ENCODE measurements at places on chromosomes 3 and 15. TPM values are rescaled to one million over a fixed set of nuclear protein-coding genes. Genes with fewer than 3 reads are reported as not detected.

The KLF15 gene
- 8.3 TPM for polyA plus RNA-seq

The TTC23 gene
- polyA plus RNA-seq, result 10.9 TPM

The SEMA3F gene
- 7.3 TPM for polyA plus RNA-seq

The COL7A1 gene
- polyA plus RNA-seq, result 23.2 TPM

DNA sequence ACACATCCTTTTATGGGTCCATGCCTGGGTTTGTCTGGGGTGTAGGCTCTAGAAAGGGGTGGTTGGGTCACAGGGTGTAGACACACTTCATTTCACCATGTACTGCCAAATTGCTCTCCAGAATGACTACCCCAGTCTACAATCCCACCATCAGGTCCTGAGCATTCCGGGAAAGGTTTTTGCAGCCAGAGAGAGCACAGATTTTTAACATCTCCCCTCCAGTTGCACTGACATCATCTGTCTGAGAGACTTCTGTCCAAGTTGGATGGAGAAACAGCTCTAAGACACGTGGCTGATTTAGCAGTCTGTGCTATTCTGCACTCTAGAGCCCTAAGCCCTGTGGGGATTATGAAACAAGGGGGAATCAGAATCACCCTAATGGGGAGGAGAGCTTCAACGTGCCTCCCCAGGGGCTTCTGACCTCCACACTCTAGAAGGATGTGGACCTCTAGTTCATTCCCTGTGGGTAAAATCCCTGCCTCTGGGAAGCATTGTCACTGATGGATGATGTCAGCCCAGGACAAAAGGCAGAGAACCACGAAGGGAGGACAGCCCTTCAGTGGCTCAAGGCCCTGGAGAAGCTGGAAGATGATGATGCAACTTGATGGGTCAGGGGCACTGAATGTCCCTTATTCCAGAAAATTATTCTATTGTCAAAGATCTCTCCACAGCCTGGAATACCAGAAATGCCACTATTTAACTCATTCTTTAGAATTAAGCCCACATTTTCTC is 71.5 kb downstream of the CD200R1L start:
- no peak for DNase-seq

- DNase-seq, result peak; percentile 38
These were observed 148.9 kb upstream of the GBE1 start for GRCh38 chr3:81910244-81910852.

- DNase-seq, result no peak
These were observed 687.0 kb upstream of the NECTIN3 start for GRCh38 chr3:110384601-110385000.

- DNase-seq, result no peak
These were observed 108.2 kb downstream of the THSD4 start for GRCh38 chr15:71223516-71223915.

GRCh38 chr15:31330836-31331235 is 4.2 kb downstream of the KLF13 start:
- no peak for DNase-seq

GRCh38 chr3:52218454-52218853 is 7.0 kb downstream of the TLR9 start:
- DNase-seq, result no peak

- no peak for DNase-seq
These were observed 31.2 kb downstream of the INTS14 start for GRCh38 chr15:65579762-65580161.

- DNase-seq, result no peak
These were observed 118.4 kb downstream of the ATP1B3 start for GRCh38 chr3:141994856-141995255.

GRCh38 chr3:128799653-128800052 is 73.7 kb downstream of the RAB7A start:
- DNase-seq, result no peak

- DNase-seq, result no peak
These were observed 265.9 kb downstream of the OCA2 start for GRCh38 chr15:27833178-27833577.

DNA sequence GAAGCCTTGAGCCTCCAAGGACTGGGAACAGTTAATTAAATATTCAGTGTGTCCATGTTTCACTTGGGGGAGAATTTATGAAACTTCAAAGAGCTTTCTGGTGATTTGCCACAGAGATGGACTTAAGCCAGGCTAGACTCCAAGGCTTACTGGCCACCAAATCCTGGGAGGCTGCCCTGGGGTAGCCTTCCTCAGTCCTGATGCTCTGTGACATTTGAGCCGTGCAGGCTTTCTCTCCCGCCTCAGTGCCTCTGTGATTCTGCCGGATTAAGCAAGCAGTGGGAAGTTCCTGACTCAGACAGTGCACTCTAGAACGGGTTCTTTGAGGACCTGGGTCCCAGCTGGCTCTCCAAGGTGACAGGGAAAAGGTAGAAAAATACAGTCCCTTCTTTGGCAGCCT is 314.7 kb upstream of the ICE2 start:
- peak; percentile 66 for DNase-seq

DNA sequence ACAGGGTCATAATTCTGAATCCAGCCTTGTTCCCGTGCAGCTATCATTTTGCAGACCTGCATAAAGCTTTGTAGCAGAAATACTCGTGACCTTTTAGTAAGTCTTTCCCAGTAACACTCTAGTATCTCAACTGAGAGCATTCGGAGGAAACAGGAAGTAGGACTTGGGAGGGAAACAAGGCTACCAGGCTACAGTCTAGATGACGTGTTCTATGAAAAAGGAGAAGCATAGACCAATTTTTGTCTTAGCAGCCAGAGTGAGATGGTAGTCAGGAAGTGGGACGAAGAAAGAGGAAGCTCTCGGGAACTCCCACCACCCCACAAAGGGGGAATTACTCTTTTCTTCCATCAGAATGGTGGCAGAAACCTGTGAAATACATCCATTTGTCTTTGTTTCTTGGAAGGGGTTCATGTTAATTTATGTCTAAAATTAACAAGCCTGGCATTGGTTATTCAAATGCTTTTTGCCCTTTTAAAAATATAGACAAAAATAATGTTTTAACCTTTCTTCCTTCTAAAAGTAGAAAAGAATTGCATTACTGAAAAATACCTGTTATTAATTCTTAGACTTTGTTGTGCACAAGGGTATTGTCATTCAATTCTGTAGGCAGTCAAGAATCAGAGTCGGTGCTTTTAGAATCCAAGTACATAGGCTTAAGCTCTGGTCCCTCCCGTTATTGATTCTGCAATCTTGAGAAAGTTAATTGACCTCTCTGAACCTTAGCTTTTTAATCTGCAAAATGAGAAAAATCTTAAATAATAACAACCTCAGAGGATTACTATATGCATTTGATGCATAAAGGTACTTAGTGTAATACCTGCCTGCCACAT is 1.6 kb upstream of the SUCNR1 start:
- peak; percentile 25 for DNase-seq

DNA sequence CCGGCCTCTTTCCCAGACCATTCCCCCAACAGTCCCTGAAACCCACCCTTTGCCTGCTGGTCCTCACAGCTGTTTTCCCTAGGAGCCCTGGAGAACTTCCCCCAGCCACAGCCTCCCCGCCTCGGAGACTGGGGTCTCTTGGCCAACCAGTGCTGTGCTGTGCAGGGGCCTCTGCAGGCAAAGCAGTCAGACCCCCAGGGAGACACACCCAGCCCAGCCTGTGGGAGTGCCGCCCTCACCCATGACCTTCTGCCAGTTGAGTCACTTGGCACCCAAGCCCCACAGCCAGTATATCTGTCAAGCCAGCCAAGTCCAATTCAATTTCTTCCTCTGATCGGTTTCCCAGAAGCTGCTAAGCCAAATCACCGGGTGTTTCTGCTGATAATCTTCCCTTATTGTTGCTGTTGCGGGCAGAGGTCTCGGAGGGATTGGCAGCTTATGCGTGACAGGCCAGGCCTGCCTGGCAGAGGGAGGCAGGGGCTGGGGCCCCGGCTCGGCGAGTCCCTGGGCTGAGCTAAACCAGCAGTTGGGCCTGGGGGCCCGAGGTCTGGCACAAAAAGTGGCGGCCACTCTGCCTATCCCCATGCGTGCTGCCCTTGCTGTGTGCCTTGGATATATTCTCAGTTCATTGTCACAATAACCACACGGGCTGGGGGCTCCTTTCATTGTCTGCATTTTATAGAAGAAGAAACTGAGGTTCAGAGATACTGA is 65.6 kb upstream of the SLC6A1 start:
- no peak for DNase-seq

DNA sequence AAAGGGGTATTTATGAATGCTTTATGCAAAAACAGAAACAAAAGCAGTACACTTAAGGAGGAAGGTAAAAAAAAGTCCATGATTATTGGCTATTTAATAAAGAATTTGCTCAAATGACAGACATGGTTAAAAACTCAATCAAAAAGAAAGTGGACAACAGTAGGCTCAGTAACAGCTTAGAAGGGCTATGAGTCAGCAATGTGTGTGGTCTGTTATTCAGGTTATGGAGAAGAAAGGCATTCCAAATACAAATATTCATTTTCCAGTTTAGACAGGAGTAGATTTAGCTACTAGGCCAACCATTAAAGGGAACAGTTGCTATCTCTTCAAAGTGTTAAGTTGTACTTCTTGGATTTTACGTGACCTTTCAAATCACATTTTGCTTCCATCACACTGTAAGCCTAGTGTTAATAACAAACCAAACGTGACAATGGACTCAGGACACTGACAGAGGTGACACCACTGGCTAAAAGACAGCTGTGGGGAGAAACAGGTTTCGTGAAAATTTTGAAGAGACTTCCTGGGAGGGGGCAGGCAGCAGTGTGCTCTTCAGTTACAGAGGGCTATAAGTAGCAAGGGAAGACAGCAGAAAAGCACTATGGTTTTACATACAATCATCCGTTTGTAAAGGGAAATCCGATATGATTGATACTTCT is 41.7 kb upstream of the MYO5C start:
- no peak for DNase-seq

DNA sequence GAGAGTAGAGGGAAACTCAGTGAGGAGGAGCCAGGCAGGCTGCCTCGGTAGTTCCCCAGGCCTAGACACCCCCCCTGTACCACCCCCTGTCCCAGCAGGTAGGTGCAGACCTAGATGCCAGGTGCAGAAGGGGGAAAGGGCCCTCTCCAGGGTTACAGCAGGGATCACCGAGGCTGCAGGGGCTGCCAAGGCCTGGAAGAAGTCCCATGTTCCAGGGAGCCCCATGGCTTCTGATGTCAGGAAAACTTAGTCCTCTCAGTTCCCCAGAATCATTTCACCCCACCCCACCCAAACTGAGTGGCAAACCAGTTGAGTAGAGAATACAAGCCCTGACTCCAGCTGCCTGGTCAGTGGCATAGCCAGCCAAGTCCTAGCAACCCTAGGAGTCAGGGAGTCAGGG is 7.4 kb upstream of the SEMA3B start:
- peak; percentile 30 for DNase-seq

GRCh38 chr15:37695719-37696118 is 238.7 kb upstream of the TMCO5A start:
- no peak for DNase-seq

DNA sequence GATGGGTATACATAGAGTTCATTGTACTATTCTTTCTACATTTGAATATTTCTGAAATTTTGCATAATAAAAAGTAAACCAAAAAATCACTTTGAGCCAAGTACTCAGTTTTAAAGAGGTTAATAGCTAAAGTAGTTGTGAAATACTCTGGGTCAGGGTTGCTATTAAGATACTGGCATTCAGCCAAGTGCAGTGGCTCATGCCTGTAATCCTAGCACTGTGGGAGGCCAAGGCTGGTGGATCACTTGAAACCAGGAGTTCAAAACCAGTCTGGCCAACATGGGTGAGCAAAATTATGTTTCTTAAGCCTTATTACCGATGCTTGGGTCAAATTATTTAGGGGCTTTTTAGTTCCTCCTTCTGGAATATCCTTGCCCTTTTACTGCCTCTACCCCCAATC is 122.0 kb upstream of the MELTF start:
- peak; percentile 73 for DNase-seq

- no peak for DNase-seq
These were observed 1002.4 kb upstream of the CADM2 start for GRCh38 chr3:83956431-83956830.
